A549 treated with RU486 at 1 μM for 4 hours (cell line): ENCODE measurements at places on chromosomes 4 and X. TPM values are rescaled to one million over a fixed set of nuclear protein-coding genes. Genes with fewer than 3 reads are reported as not detected.

POF1B gene
- 2.1 to 3.3 TPM (median 3.0 TPM) in 5 replicates for total RNA-seq

PSAPL1 gene
- total RNA-seq: 0.03 to 0.13 TPM (median 0.08 TPM) in 5 replicates

TCEAL7 gene
- not detected in 5 replicates for total RNA-seq

MAGEE2 gene
- total RNA-seq: not detected in 5 replicates

CFI gene
- 0.38 to 0.86 TPM (median 0.74 TPM) in 5 replicates for total RNA-seq

NLGN4X gene
- total RNA-seq: not detected in 5 replicates

MAGEA9B gene
- total RNA-seq: 0.11 TPM in 1 of 5 replicates, not detected in the others

PLAC8 gene
- total RNA-seq: 0.66 to 1.6 TPM (median 1.1 TPM) in 5 replicates

ZNF674 gene
- total RNA-seq: 1.9 to 4.2 TPM (median 2.8 TPM) in 5 replicates

GABRA4 gene
- not detected in 5 replicates for total RNA-seq

TMEM175 gene
- total RNA-seq: 8.6 to 10.0 TPM (median 9.0 TPM) in 5 replicates
